Sciatic nerve (tissue), 2 donors: ENCODE measurements at places on chromosomes 12 and 14. TPM values are rescaled to one million over a fixed set of nuclear protein-coding genes. Genes with fewer than 3 reads are reported as not detected.
A peak's percentile ranks its signal among the peaks of the same experiment; 100 is the strongest.

DNA sequence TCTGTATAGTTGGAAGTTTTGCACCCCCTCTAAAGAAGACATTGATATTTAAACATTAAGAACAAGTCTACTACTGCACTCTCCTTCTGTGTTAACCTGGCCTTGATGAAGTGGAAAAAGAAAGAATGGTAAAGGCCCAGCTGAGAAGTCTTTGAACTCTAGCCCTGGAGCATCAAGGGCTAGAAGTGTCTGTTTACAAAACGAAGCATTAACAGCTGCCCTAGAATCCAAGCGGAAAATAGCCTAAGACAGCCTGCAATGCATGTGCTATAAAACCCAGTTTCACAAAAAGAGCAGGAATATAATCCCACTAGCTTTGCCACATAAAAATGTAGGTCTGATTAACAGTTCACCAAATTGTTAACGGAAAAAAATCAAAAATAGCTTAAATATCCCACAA, 60.5 kb downstream of the NUMB start:
- DNase-seq = no peak

DNA sequence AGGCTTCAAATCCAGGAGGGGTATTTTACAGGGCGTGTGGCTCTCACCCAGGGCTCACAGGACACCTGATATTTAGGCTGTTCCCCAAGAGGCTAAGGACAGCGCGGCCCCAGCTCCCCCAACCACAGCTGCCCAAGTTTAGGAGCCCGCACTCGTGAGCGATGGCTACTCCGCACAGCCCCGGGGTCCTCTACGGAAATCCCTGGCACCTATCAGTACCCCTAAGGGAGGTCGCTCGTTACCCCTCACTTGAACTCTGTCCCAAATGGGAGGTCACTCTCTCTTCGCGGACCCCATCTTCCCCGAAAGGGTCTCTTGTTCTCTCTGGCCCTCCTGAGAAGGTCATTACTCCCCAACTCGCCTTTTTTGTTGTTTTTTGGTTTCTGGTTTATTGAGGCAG, 708 bp upstream of the P2RX4 start:
- no peak for DNase-seq

DNA sequence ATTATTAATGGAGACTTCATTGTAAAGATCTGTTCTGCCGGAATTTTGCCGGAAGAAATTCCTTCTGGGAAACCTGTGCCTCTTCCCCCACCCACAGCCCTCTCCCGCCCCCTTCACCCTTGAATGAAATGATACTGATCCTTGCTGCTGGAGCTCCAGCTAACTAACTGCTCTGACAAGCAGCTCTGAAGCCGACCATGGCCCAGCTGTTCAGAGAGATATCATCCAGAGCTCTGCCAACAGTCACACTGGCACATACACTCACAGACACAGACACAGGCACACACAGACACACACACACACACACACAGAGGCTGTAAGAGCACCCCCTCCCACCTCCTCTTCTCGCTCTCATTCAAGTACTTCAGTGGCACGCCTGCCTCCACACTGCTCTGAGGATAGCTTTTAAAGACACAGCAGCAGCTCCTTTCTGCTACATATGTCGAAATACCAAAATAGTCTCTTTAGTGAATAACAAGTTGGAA, 88.6 kb downstream of the R3HDM2 start:
- DNase-seq = no peak

DNA sequence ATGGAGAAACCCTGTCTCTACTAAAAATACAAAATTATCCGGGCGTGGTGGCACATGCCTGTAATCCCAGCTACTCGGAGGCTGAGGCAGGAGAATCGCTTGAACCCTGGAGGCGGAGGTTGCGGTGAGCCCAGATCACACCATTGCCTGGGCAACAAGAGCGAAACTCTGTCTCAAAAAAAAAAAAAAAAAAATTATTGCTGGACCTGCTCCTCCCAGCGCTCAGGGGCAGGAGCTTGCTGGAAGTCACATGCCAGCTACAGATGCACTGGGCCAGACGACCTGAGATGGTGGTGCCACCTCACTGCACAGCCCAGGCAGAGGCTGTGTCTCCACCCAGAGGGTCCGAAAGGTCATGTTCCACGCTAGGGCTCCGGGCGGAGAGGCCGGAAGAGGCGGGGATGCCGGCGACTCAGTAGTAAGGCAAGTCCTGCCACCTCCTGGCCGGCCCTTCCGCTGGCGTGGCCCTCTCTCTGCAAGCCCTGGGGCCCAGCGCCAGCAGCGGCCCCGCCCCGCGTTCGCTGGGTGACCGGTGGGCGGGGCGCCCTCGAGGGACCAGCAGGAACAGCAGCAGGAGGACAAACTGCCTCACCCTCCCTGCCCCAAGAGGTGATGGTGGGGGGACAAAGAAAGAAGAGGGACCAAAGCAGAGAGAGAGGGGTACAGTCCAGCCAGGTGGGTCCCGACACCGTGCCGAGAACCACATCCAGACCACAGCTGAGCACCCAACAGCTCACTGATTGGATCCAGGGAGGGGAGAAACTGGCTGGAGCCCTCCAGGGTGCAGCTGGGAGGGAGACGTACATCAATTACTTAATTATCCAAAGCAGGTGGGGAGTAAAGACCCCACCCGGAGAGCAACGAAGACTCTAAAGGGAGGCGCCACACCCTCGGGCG, 3.6 kb upstream of the RHOF start:
- peak; percentile 92 for DNase-seq

- DNase-seq = no peak
Observed at GRCh38 chr12:67220065-67220464, 49.1 kb upstream of the CAND1 start.

DNA sequence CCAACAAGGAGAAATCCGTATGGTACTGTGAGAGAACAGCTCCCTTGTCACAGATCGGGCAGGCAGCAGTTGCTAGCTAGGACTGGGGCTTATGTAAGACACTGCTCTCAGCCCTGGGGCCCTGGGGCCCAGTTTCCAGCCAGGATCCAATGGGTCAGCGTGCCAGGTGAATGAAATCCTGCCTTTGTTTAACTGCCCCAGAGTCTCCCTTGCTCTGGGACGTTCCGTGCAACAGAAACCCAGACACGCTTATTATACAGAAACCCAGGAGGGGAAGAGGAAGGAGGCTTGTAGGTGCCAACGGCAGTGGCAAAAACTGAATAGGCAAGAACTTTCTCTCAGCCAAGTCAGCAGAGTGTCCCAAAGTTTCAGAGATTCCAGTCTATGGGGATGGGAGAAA, 110.6 kb downstream of the DIO2 start:
- no peak for DNase-seq

DNA sequence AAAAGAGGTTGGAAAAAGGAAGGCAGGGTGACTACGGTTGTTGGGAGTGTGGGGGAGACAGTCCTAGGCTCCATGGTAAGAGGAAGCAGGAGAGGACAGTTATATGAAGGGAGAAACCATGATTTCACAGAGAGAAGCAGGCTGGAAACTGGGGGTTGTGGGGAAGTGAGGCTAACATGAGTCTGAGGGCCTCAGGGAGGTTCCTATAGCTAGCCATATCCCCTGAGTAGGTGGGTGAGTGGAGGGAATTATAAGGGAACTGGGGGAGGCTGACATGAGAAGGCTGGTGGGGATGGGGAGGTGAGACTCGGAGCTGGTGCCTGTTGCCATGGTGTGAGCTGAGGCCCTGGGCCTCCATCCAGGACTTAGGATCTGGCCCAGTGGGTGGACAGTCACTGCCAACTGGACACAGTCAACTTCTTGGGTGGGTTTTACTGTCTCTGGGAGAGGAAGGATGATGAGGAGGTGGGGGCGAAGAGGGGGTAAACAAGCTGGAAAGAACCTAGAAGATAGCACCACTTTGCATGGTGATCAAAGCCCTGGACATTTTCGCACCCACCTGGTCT, 1.4 kb downstream of the RNASE13 start:
- DNase-seq = no peak

- DNase-seq = no peak
Observed at GRCh38 chr12:105289114-105289904, 41.2 kb upstream of the C12orf75 start.

GRCh38 chr12:26704214-26704613, 128.8 kb downstream of the ITPR2 start:
- DNase-seq = no peak

DNA sequence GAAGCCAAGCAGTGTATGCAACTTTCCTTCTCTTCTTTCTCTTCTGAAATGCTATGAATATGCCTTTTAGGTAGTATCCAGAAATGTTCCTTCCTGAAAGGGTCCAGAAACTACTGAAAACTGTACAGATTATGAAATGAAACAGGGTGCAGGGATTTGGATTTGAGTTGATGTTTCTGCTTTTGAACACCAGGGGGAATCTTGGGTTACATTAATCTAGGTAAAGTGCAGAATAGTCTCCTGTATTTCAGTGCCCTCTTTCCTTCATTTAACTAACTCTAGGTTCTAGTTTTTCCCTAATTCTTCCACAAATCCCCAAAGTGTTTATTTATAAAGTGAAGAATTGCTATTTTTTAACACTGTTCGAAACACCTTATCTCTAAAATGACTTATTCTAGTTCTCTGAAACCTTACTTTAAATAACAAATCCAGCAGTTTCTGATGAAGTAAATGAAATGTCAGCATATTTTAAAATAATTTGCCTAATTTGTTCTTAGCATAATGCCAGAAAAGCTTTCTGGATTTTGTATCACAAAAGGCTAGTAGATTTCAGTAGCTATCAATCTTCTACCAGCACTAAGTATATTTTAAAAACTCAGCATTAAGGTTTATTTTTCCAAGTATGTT, 111.9 kb downstream of the LRRK2 start:
- no peak for DNase-seq

- no peak for DNase-seq
Observed at GRCh38 chr12:41940571-41940970, 204.1 kb downstream of the GXYLT1 start.

The LIN7A gene
- 16.5 TPM for total RNA-seq

The CINP gene
- total RNA-seq = 28.1 TPM

The DAO gene
- not detected for total RNA-seq

The RIMKLB gene
- total RNA-seq = 79.8 TPM

The ERP29 gene
- 51.4 TPM for total RNA-seq

The TAS2R30 gene
- 8.1 TPM for total RNA-seq
